ENCODE measurements at places on chromosomes 1 and 21.
A peak's percentile ranks its signal among the peaks of the same experiment; 100 is the strongest.

DNA sequence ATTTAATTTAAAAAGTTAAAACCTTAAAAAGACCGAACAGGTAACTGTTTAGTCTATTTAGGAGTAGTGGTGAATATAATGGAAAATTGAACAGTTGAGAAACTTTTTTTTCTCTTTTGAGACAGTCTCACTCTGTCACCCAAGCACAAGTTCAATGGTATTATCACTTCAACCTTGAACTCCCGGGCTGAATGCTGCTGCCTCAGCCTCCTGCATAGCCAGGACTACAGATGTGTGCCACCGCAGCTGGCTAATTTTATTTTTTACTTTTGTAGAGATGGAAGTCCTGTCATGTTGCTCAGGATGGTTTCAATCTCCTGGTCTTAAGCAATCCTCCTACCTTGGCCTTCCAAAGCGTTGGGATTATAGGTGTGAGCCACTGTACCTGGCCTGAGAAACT, 16.2 kb upstream of the GBP2 start:
- DNase-seq, result no peak

GRCh38 chr1:216186816-216187215, 236.4 kb downstream of the USH2A start:
- DNase-seq, result peak; percentile 26

DNA sequence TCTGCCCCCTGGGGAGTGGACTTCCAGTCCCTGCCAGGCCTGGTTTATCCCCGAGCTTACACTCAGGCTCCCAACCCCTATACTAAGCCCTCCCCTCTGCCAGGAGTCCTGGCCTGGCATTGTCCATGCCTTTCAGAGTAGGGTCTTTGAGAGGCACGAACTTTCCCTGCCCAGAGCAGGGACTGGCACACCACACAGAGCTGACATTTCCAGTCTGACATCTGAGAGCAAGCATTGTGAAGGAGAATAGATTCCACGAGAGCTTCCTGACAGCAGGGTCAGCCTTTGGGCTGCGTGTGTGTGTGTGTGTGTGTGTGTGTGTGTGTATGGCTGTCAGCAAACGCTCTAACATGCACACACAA, 59.5 kb upstream of the LAPTM5 start:
- no peak for DNase-seq

GRCh38 chr1:116923421-116923820, 13.7 kb downstream of the PTGFRN start:
- DNase-seq, result peak; percentile 52

DNA sequence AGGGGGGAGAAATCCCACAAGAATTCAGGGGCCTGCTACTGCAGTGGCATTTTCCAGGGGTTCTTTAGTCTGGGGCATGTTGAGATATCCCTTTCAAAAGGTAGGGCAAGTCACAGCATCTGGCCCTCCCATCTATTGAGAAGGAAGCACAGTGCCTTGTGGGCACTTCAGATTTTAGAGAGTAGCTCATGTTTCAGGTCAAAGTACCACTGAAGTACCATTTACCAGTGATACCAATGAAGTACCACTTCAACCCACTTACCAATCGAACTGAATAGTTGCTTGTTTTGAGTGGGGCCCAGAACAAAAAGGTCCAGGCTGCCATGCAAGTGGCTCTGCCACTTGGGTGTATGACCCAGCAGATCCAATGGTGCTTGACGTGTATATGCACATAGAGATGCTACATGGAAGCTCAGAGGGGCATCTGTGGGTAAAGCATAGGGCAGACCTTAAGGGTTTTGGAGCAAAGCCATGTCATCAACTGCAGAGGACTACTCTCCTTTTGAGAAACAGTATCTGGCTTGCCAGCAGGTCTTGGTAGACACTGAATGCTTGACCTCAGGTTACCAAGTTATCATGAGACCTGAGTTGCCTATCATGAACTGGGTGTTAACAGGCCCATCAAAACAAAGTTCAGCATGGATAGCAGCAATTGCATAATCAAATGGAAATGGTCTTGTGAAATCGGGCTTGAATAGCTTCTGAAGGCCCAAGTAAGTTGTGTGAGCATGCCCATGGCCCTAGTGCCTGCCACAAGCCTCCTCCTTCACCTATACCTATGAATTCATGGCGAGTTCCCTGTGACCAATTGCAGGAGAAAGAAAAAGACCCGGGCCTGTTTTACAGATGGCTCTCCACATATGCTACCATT, 23.5 kb downstream of the PLA2G2D start:
- DNase-seq, result no peak

GRCh38 chr1:42484382-42484781, 21.3 kb downstream of the CCDC30 start:
- DNase-seq, result peak; percentile 60

GRCh38 chr1:224662870-224663269, 46.8 kb downstream of the CNIH3 start:
- no peak for DNase-seq

GRCh38 chr1:116909512-116910378, at the start of gene PTGFRN:
PTGFRN (plus strand) TSS chr1:116909916; CDS start chr1:116910204, 288 bp downstream.
- peak; percentile 89 for DNase-seq
